ENCODE measurements at places on chromosomes 6 and 20.

DNA sequence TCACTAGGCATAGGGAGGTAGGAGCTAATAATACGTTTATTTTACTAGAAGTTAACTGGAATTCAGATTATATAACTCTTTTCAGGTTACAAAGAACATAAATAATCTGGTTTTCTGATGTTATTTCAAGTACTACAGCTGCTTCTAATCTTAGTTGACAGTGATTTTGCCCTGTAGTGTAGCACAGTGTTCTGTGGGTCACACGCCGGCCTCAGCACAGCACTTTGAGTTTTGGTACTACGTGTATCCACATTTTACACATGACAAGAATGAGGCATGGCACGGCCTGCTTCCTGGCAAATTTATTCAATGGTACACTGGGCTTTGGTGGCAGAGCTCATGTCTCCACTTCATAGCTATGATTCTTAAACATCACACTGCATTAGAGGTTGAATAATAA, 1.1 kb downstream of the HFE start:
- peak; percentile 28 for DNase-seq

- DNase-seq = no peak
These were observed 351.9 kb downstream of the FOXA2 start for GRCh38 chr20:22232473-22232872.

DNA sequence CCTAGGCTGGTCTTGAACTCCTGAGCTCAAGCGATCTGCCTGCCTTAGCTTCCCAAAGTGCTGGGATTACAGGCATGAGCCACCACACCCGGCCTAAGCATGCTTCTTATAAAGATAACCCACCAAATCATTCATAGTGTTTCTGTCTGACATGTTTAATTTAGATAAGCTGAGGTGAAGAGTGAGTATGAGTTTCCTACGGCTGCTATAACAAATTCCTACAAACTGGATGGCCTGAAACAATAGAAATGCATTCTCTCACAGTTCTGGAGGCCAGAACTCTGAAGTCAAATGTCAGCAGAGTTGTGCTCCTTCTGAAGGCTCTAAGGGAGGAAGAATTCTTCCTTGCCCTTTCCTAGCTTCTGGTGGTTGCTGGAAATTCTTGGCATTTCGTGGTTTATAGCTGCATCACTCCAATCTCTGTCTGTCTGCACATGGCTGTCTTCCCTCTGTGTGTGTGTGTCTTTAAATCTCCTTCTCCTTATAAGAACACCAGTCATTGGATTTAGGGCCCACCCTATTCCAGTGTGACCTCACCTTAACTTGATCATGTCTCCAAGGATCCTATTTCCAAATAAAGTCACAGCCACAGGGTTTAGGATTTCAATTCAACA, 29.9 kb downstream of the MAPK13 start:
- DNase-seq = no peak

GRCh38 chr20:48070991-48071652, 285.8 kb upstream of the SULF2 start:
- DNase-seq = peak; percentile 57

DNA sequence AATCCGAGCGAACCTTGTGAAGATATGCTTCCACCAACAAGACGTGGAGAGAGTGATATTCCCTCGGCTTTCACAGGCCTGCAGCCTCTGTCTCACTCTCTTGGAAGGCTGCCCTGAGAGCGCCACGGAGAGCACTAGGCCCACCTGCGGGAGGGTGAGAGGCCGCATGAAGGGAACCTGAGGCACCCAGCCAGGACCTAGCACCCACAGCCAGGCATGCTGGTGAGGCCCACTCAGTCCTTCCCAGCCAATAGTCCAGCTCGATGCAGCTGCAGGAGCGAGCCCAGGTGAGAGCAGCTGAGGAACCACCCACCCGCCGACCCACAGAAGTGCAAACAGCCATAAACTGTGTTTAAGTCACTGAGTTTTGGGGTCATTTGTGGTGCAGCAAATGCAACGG, 227.2 kb downstream of the QKI start:
- no peak for DNase-seq

DNA sequence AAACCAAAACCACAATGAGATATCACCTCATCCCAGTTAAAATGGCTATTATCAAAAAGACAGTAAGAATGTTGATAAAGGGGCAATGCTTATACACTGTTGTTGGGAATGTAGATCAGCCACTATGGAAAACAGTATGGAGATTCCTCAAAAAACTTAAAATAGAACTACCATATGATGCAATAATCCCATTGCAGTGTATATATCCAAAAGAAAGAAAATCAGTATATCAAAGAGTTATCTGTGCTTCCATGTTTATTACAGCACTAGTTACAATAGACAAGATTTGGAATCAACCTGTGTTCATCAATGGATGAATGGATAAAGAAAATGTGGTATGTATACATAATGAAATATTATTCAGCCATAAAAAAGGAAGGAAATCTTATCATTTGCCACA, 3.5 kb upstream of the FABP7 start:
- DNase-seq = no peak
